ENCODE measurements at places on chromosomes 3 and 15.

GRCh38 chr3:105274536-105274935 is 92.2 kb upstream of the ALCAM start:
- no peak for DNase-seq

DNA sequence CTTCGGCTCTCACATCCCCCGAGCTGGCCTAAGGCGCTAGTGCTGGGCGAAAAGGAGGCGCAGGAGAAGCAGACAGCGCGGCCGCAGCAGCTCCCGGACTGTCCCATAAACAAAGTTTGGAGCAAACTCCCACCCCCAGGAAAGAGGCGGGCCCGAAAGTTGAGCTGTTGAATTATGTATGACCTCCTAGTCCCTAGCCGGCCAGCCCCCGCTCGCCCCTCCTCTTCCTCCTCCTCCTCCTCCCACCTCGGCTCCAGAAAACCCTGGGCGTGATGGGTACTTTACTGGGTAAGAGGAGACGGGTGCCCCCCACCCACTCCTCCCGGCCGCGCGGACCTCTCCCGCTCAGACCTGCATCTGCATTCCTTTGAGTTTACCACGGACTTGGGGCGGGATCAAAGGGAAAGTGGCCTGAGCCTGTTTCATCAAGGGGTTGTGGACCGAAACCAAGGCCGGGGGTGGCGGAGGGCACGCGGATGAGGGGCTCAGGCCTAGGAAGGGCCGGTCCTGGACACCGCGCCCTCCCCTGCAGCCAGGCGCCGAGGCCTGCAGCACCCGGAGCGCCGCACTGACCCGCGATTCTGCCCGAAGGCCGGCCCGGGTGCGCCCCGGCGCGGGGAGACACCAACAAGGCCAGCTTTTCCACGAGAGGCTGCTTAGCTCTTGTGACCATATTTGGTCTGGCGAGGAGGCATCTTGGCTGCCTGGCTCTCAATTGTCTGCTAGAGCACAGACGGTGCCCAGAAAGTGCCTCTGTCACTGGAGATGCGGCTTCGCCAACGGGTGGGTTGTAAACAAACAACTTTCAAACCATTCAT is at the start of gene WWTR1:
WWTR1 (minus strand) TSS at position 100 of the 818 bp plus-strand sequence. CDS start 719 bp downstream, outside the sequence.
- DNase-seq, result peak; percentile 81

DNA sequence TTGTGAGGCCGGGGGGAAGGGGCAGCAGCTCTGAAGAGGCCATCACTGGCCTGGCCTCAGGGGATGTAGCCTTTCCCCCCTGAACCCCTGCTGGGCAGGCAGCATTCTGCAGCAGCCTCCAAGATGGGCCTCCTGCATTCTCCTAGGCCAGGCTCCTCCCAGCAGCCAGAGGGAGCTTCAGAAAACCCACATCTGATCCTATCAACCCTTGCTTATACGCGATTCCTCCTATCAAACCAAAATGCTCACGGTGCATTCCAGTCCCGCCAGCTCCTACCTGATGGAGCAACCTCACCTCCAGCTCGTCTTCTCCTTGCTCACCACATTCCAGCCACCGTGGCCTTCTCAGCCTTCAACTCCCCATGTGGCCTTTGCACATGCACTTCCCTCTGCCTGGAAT is 85.7 kb downstream of the MEGF11 start:
- no peak for DNase-seq

DNA sequence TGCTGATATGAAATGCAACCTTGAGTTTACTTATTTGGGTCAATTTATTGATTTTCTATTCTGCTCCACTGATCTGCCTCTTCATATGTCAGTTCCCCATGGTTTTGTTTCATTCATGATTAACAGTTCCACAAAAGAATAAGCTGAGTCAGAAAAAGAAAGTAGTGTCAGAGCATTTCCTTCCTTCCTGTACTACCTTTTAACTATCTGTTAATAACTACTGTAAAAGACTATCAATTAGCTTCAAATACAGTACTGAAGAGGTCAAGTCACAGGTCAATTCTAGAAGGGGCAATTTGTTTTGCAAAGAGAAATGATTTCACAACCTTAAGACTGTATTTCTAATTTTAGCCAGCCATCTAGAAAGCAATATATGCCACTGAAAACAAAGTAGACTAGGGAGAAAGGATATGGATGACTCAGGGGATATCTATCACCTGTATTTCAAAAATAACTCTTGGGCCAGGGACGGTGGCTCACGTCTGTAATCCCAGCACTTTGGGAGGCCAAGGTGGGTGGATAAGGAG is 129.5 kb downstream of the TFDP2 start:
- no peak for DNase-seq

- no peak for DNase-seq
Measured at GRCh38 chr3:56810577-56811545, 9.1 kb upstream of the ARHGEF3 start.

DNA sequence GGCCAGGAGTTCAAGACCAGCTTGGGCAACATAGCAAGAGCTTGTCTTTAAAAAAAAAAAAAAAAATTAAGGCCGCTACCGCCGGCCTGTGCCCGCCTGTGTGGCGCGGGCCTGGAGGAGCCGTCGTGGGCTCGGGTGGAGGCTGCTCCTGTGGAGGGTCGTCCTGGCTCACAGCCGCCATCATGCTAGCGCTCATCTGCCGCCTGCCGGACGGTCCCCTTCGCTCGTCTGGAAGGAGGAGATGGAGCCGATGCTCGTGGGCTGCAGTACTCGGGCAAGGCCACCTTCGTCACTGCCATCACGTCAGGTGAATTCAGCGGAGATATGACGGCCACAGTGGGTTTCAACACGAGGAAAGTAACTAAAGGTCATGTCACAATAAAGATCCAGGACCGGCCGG is 37.4 kb downstream of the TFRC start:
- DNase-seq, result no peak

DNA sequence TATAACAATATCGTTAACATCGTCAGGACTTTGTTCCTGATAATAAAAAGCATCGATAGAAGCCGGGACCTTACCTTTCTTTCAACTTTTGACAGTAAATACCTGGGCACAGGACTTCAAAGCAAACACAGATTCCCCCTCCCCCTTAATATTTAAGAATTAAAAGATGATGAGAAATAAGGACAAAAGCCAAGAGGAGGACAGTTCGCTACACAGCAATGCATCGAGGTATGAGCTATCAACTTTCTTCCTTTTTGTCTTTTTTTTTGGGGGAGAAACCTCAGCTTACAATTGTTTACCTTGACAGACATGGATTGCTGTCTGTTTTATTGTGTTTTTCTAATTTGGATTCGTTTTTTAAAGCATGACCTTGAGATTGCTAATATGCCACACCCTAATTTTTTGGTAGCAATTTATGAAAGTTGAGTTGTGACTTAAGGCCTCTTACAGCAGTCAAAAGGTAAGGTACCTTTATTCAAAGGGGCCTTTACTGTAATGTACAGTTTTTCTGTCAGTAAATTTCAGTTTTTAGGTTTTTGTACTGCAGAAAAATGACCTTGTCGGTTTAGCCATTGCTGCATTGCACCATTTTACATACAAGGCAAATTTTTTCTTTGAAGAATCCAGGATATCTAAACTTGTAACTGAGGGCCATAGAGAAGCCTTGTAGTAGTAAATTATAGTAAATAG is 1.1 kb downstream of the CHD2 start:
- DNase-seq, result no peak

- DNase-seq, result no peak
Measured at GRCh38 chr3:106333911-106334618, 465.3 kb upstream of the CBLB start.

- no peak for DNase-seq
Measured at GRCh38 chr15:38849046-38849445, 284.4 kb upstream of the RASGRP1 start.

DNA sequence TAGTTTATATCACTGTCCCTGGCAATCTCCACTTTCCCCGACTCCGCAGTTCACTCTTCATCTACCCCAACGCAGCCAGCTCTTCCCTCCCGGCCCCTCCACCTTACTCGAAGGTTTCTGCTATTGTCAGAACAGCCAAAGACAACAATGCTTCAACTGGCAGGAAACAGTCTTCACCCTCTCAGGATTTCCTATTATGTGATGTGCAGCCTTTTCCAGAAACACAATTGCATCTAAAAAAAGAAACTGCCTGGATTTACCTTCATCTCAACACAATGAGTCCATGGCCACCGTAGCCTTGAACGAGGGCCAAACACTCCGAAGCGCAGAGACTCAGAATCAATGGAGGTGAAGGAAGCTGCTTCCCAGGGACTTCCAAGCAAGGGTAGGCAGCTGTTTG is 182.1 kb upstream of the TSC22D2 start:
- no peak for DNase-seq

DNA sequence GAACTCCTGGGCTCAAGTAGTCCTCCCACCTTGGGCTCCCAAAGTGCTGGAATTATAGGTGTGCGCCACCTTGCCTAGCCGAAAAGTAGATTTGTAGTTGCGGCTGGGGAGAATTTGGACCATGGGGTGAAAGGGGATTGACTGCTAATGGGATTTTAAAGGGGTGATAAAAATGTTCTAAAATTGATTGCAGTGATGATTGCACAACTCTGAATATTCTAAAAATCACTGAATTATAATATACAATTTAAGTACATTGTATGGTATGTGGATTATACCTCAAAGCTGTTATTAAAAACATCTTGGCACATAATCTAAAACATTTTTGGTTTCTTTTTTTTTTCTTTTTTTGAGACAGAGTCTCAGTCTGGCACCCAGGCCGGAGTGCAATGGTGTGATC is 3.9 kb downstream of the PRC1 start:
- DNase-seq, result no peak

DNA sequence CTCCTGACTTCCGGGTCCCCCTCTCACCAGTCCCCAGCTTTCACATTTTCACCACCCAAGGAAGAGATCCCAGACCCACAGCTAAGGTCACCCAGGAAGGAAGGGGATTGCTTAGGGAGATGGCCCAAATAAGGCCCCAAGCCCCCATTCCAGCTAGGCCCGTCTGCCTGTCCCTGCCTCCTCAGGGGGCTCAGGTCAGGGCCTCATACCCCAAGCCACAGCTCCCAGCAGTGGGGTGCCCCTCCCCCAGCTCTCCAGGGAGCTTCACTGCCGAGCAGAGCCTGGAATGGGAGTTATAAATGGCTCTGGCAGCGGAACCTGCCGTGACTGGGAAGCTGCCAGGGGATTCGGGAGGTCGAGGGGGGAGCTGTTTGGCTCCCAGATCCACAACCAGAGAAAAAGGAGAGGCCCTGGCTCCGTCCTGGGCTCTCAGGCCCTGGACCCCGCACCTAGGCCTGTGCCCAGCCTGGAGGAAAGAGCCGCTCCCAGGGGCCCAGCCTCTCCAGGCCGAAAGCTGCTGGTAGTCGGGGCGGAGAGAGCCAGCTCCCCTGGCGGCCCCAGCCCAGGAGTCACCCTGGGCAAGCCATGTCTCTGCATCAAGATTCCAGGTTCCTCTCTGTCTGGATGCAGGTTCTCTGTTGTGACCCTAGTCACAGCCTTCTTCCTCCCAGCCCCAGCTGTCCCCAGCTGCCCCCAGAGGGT is 550 bp downstream of the CCDC9B start:
- DNase-seq, result no peak

- peak; percentile 32 for DNase-seq
Measured at GRCh38 chr3:180102134-180102533, 65.4 kb upstream of the PEX5L start.

GRCh38 chr3:77271711-77272110 is 231.8 kb downstream of the ROBO2 start:
- no peak for DNase-seq

- DNase-seq, result no peak
Measured at GRCh38 chr15:58458076-58458475, 26.3 kb downstream of the LIPC start.

- DNase-seq, result no peak
Measured at GRCh38 chr15:66080717-66081398, 172.7 kb downstream of the MEGF11 start.

DNA sequence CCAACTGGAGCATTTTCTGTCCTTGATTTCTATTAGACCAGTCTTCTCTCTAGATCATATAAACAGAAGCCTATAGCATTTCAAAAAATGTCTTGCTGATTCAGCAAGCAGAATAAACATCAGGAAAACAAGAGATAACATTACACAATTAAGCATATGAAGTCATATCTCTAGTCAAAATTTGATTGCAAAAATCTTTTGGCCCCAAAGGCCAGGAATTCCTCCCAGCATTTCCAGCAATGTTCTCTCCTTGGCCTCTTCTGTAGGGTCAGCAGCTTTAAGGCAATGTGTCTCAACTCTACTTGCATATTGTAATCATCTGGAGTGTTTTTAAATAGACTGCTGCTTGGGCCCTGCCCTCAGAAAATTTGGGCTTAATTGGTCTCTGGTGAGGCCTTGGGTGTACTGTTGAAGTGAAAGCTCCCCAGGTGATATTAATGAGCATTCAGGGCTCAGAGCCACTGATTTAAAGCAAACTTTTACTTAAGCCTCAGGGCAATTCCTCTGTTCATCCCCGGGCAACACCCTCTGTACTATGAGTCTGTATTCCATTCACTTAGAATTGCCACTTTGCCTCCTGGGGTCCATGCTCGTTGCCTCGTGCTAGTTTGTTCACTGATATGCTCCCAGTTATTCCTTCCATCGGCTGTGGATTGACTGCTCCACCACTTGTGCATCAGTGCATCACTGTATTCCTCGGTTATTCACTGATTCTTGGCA is 1072.6 kb downstream of the ROBO2 start:
- DNase-seq, result no peak

DNA sequence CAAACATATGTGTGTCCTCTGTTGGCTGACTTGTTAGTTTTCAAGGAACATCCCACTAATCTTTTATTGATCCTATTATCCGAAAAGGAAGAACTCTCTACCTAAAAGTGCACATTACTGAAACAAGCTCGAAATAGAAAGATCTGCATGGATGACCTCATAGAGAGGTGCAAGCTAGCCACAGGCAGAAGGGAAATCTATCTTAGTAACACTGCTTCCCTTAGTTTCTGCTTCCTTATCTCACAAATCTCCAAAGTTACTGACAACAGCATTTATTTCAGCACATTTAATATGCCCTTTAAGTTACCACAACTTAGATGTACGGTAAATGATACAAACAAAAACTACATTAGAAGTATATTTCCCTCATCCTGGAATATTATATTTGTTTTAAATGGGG is 285.1 kb upstream of the CCDC54 start:
- no peak for DNase-seq

GRCh38 chr15:56616551-56616950 is 116.8 kb downstream of the ZNF280D start:
- no peak for DNase-seq

DNA sequence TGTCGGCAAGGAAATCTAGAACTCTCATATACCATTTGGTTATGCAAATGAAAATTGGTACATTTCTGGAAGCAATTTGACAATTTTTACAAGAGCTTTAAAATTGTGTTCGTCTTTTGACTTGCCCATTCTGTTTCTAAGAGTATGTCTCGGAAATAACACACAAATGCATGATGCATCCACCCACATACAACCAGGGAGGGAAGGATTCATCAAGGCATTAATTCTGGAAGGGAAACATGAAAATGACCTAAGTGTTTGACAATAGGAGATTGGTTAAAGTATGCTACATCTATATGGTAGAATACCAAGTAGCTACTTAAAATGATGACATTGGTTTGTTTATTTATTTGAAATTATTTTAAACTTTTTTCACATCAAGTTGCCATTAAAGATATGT is 58.6 kb downstream of the PIAS1 start:
- no peak for DNase-seq

DNA sequence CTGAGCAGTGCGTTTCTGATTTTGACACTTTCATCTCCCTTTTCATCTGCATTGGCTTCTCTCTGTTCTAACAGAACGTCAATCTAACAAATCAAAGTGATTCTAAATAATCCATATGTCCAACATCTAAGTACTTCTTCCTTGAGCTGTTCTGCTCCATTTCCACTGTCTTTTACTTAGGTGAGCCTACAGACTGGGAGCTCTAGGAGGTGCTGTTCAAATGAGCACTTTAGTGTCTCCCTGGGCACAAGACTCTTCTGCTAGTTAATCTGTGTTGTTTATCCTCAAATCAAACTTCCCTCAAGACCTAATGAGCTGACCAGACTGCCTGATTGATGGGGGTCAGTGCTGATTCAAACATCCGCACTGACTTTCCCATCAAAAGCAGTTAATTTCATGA is 408.1 kb downstream of the WDR72 start:
- DNase-seq, result no peak
